ENCODE measurements at places on chromosomes 4 and X. TPM values are rescaled to one million over a fixed set of nuclear protein-coding genes. Genes with fewer than 3 reads are reported as not detected.

DNA sequence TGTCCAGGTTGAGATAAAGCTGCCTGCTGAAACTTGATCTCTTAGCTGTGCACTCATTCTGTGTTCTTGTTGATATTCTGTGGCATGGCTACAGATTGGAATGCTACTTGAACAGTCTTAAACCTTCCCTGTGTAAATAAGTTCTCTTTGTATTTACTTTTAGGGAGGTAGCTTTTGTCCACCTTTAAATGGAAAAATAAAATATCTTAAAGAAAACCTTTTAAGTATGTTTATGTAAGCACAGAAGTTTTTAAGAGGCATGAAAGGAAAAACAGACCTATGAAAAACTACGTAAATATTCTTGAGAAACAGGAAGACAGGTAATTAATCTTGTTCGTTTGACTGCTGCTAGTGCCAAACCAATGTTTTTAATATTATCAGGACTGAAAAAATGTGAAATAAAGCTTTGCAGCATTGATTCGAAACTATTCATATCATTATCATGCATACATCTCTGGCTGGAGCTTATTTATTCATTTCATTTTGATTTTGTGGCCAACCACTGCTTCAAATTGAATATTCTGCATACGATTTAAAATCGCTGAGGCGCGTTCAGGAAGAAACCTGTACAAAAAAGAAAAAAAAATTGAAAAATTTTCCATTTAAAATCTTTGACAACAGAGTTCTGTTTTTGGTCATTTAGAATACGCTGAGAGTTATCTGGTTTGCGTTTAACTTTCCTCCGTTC is 17.8 kb downstream of the HSD17B13 start:
- no peak for DNase-seq

- DNase-seq, result peak; percentile 67
Measured at GRCh38 chr4:87219632-87220093, 755 bp downstream of the KLHL8 start.

GRCh38 chr4:20572976-20573375 is 127.3 kb upstream of the PACRGL start:
- no peak for DNase-seq

DNA sequence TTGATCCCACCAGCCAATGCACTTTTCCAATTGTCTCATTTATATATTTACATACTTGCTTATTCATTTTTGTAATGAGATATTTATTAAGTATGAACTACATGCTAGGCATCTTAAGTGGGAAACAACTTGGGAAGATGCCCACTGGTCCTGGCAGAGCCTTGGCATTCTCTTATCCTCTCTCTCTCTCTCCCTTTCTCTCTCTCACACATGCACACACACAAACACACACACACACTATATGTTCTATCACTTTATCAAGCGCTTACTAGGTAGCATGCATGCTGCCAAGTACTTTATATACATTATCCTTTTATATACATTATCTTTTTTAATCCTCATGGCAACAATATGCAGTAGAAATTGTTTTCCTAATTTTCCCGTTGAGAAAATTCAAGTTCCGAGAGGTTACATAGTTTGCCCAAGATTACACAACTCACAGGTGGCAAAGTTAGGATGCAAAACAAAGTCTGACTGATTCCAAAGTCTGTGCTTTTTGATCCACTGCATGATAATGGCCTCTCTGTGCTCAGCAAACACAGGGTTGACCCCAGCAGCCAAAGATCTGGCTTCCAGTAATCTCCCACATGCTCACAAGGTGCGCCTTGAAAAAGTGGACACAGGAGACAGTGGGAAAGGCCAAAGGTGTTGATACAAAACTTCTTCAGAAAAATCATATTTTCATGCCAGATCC is 173.1 kb upstream of the KLF3 start:
- no peak for DNase-seq

GRCh38 chr4:124321364-124321763 is 391.2 kb downstream of the ANKRD50 start:
- DNase-seq, result no peak

DNA sequence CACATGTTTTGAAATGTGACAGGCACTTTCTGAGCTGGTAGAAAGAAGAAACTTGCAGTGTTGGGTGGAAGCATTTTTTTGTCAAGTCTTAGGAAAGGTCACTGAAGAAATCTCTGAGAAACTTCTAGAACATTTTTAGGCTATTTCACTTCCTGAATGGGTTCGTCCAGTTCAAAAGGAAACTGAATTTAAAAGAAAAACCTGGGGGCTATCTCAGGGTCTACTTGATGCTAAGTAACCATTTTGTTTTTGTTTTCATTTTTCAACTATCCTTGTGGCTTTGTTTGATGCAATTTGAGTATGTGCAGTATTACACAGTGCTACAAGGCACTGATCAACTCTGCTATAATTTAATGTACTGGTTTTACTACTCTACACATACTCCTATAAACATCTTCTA is 34.0 kb upstream of the AMOT start:
- DNase-seq, result no peak

GRCh38 chr4:14434916-14435315 is 567.4 kb upstream of the CPEB2 start:
- DNase-seq, result no peak

DNA sequence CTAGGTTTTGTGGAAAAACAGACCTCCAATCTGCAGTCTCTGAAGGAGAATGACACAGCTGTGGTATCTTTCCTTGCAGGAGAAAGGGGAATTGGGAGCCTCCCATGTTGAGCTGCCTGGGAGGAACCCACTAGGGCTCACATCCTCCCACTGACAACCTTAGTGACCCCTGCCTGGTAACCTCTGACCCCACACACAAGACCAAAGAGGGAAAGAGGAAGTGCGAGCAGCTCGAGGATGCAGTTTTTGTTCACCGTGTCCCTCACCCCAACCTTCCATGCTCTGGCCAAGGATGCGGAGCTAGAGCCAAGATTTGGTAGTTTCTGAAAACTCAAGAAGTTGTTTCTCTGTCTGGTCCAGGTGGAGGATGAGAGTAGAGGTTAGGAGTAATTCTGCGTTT is 5.4 kb upstream of the ZXDA start:
- DNase-seq, result no peak

GRCh38 chr4:86564795-86565194 is 29.3 kb upstream of the PTPN13 start:
- DNase-seq, result no peak

DNA sequence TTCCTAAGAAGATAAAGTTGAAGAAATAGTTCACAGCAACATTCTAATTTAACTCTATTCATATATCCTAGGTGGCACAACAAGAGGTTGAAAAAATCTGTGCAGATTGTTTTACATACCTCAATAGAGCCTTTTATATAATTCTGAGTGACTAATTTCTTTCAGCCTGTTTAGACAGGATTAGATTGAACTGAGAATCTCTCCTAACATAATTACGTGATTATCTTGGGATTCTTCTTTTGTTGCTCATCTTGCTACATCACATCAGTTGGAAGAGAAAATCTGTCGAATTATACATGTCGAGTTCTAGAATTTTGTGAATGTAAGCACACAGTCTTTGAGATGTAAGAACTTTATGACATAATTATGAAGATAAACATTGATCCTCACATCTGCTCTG is 1873.7 kb upstream of the IGFBP7 start:
- no peak for DNase-seq

GRCh38 chrX:115449742-115450141 is 111.2 kb upstream of the PLS3 start:
- DNase-seq, result no peak

GRCh38 chr4:74056858-74057562 is 18.5 kb upstream of the CXCL3 start:
- DNase-seq, result no peak

DNA sequence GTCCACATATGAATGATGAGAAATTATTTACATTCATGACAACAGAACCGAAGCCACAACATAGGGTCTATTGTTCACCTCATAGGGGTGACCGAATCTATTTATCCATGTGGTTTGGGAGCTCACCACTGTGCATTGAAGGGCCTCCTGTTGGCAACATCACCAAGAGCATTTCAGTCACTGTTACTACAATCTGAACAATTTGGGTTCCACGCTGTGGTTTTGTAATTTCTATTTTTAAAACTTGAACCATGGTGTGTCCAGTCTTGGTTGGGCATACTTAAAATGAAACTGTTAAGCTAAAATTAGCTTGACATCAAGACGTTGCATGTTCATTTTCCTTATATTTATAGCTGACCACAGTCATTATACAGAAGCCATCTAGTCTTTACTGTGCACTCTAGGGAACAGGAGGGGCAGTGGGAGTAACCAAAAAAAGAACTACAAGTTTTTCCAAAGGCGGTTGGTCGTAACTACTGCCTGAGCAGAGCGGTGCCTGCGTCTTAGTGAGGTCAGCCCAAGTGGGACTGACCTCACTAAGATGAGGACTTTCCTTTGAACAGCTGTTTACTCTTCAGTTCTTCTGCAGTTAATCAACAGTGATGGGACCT is 192.1 kb downstream of the SPRY1 start:
- DNase-seq, result no peak

- no peak for DNase-seq
Measured at GRCh38 chrX:108169768-108170167, 78.2 kb downstream of the ATG4A start.

GRCh38 chr4:113666386-113667114 is 95.0 kb downstream of the CAMK2D start:
- no peak for DNase-seq

DNA sequence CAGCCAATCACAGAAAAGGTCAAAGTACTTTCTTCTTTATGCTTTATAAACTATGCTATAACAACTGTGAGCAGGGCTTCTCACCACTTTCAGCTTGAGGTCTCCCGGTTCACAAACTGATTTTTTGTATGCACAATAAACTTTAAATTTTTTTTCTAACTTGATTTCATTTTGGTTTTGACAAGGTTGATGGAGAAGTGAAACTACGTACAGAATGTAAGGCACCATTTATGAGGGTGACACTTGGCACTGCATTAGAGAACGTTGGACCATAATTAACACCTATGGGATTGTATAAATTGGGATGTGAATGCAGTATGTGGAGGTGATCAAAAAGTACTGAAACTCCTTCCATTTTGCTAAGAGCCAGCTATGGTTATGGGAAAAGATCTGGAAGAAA is 857.9 kb upstream of the HTR2C start:
- DNase-seq, result no peak

- no peak for DNase-seq
Measured at GRCh38 chrX:148610328-148610698, 109.9 kb downstream of the AFF2 start.

- DNase-seq, result no peak
Measured at GRCh38 chrX:42772874-42773273, 5.1 kb downstream of the PPP1R2C start.

DNA sequence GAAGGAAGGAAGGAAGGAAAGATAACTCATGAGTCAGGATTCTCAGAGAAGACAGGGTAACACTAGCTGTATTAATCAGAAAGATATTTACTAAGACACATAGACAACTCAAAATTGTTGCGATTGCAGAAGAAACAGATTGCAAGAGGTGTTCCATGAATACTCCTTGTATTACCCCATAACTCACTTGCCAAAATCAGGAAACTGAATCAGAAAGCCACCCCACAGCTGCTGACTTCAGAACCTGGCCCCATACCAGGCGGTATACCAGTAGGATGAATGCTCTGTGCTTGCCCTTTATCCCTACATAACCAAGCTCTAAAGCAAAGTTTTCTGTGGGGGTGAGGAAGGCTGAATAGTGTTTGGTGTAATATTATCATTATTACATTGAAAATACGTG is 468.5 kb downstream of the IQCM start:
- DNase-seq, result no peak

DNA sequence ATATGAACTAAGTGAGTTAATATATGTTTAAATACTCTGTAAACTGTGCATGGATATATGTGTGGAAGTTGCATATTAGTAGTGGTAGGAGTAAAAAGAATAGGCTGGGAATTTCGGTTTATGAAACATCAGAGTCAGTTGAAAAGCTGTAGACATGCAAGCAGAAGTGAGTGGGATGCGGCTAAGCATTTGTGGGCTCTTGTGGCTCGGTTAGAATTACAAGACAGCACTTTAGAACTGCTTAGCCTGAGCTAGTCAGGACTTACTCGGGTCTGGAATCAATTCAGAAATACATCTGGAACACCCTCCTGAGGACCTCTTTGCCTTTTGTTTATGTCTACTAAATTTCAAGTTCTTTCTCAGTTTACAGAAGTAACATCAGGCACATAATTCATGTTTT is 93.6 kb downstream of the AFF2 start:
- DNase-seq, result no peak

DNA sequence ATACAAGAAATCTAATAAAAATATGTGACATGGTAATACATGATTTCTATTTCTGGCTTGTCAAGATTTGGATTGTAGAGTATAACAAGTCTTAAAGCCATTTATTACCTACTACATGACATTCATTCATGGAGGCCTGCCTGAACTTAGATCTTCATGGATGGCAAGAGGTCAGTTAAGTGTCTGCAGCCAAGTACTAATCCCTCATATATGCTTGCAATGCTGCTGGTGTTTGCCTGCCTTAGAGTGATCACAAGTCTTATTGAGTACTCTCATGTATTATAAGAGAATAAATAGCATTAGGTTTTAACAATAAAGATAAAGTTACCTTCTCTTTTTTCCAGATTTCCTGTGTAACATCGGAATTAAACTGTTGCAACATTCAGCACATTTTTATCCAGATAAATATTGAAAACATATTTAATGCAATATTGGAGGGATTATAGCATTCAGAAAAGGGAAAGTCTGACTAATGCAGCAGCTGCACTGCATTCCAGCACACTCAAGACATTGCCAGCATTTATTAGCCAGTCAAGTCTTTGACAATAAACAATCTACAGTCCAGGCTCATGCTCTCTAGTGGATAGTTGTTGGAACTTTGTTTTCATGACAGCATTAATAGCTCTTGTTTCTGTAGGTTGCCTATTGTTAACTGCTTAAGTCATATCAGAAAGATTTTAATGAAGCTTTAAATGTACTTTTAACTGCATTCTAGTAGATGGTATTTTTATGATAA is 737.1 kb downstream of the FAT4 start:
- DNase-seq, result no peak

DNA sequence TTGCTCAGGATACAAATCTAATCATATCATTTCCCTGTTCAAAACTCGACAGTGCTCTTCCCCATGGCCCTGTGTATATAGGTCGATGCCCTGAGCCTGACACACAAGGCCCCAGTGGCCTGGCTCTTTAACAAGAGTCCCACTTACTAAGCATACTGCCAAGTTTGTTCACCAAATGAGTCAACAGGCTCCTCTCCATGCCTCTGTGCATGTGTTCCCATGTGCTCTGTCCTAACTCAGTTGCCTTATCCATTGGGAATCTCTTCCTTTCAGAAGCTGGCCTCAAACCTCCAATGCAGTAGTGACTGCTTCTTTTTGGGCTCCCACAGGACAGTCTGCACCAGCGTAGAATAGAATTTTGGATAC is 18.9 kb upstream of the CXCR3 start:
- DNase-seq, result no peak

GRCh38 chr4:5638316-5638715 is 70.0 kb downstream of the EVC2 start:
- no peak for DNase-seq

SUV39H1 gene
- total RNA-seq, result 9.1 TPM

SLC4A4 gene
- not detected for total RNA-seq

DRP2 gene
- total RNA-seq, result 0.07 TPM

TMEM131L gene
- 193 TPM for total RNA-seq

SPANXA1 gene
- not detected for total RNA-seq

TMSB15C gene
- total RNA-seq, result 2.3 TPM
